ENCODE measurements at places on chromosomes 1 and 21. TPM values are rescaled to one million over a fixed set of nuclear protein-coding genes. Genes with fewer than 3 reads are reported as not detected.

GRCh38 chr1:23216771-23217420 lies 406 bp downstream of the HTR1D start:
- DNase-seq: no peak

DNA sequence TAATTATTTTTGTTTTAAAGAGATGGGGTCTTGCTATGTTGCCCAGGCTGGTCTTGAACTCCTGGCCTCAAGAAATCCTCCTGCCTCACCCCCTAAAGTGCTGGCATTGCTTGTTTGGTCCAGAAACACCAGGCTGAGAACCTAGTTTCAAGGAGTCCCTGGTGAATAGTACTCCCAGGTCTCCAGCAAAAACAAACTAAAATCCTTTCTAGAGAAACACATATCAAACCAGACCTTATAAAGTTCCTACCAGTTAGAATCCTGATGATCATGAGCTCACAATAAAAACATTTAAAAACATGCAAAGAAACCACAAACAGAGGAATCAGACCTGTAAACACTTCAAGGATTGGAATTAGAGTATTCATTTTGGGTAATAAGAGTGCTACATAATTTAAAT lies 34.4 kb upstream of the PADI1 start:
- peak; percentile 76 for DNase-seq

The SLAMF7 gene
- not detected for total RNA-seq

DNA sequence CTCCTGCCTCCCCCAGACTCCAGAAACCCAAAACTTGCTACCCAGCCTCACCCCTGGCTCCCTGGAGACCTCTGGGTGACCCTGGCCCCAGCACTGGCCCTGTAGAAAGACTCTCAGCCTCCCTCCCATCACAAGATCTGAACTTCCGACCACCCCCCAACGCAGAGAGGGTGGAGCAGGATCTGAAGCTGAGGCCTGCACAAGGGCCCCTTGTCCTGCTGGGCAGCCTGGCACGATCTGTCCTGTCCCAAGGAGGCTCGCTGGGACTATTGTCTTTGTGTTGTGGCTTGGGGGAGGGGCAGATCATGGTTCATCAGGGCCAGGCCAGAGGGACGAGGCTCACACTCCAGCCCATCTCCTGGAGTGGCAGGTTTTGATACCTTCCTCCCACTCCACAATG lies 20.0 kb downstream of the PHLDA3 start:
- no peak for DNase-seq

DNA sequence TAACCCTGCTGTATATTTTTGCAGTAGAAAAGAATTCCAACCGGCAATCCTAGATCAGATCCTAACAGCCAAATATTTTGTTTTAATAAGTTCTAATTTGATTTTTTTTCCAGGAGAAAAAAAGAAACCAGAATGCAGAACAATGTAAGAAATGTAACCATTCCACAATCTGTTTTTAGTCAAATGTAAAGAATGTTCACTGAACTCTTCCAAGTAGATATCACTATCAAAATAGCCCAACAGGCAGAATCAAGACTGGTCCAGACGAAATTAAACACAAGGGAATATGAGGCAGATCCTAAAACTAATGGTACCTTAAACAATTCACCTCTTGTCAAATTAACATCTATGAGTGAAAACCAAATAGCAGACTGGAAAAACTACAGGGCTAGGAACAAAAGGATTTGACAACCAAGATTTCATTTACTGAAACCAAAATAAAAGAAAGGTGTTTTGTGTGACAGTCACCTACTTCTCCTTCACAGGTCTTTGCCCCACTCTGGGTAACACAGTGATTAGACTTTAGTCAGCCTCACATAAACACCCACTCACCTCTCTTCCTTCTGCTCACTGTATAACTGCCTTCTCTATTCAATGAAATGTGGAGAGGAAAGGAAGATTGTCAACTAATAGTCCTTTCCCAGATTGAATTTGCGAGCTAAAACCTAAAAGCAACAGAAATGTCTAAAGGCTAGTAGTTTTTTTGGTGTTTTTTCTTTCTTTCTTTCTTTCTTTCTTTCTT lies 137.9 kb downstream of the FAF1 start:
- no peak for DNase-seq

The RHD gene
- total RNA-seq: not detected

DNA sequence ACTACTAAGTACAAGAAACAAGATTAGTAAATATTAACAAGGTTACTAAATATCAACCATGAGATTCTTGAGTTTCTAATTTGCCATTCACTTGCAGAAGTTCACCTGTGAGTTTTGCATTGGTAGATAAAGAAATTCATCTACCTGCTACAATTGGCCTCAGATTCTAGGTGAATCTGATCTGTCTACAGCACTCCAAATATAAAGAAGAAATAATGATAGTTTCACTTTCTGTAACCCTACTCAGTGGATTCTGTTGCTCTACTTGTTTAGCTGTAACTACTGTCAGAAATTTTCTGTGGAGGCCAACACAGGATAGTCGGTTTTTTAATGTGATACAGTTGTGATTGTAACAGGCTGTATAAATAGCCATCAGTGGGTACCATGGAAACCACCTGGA lies 118.6 kb downstream of the NR5A2 start:
- DNase-seq: no peak

The FMO4 gene
- total RNA-seq: 1.3 TPM

Data from fibroblast of villous mesenchyme (primary cell).